ENCODE measurements at places on chromosomes 5 and 9. TPM values are rescaled to one million over a fixed set of nuclear protein-coding genes. Genes with fewer than 3 reads are reported as not detected.

The HACD4 gene
- total RNA-seq: not detected

The PCDHA8 gene
- total RNA-seq: 0.53 TPM

The PTPRD gene
- 8.1 TPM for total RNA-seq

The C9orf43 gene
- total RNA-seq: 0.45 TPM

The GLRA1 gene
- total RNA-seq: not detected

The YTHDC2 gene
- 15.1 TPM for total RNA-seq

The TAS2R1 gene
- not detected for total RNA-seq

The RBM22 gene
- total RNA-seq: 43.1 TPM

The MSH3 gene
- 16.0 TPM for total RNA-seq

The ENHO gene
- total RNA-seq: not detected

The IL9 gene
- not detected for total RNA-seq

The AFAP1L1 gene
- total RNA-seq: 15.0 TPM

The TTLL11 gene
- 5.2 TPM for total RNA-seq

The SMIM15 gene
- 75.4 TPM for total RNA-seq

The HAND1 gene
- total RNA-seq: not detected

The MACROH2A1 gene
- total RNA-seq: 400 TPM

The HMMR gene
- total RNA-seq: 55.5 TPM

The ANKRD31 gene
- 0.32 TPM for total RNA-seq

The ENG gene
- 14.7 TPM for total RNA-seq

The FST gene
- 194 TPM for total RNA-seq

The SH3TC2 gene
- total RNA-seq: 39.3 TPM

Measured in A375 (cell line).